ENCODE measurements at places on chromosomes 2 and 18. TPM values are rescaled to one million over a fixed set of nuclear protein-coding genes. Genes with fewer than 3 reads are reported as not detected.

- DNase-seq: no peak
Observed at GRCh38 chr2:96225016-96225533, 16.4 kb upstream of the STARD7 start.

Gene MRPL30
- total RNA-seq: 14.1 TPM

Gene CACNB4
- 0.37 TPM for total RNA-seq

DNA sequence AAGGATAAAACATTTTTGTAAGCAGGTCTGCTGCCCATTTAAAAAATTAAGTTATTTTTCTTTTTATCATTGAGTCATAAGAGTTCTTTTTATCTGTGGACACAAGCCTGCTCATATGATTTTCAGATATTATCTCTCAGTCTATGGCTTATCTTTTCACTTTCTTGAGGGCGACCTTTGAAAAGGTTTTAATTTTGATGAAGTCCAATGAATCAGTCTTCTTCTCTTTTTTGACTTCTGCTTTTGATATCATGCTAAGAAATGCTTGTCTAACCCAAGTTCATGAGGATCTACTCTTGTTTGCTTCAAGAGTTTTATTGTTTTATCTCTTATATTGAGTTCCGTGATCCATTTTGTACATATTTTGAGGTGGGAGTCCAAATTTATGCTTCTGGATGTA lies 36.5 kb downstream of the PSMD14 start:
- DNase-seq: no peak
